Mesothelial cell of epicardium (in vitro differentiated cells): ENCODE measurements at places on chromosomes 6 and 20.
A peak's percentile ranks its signal among the peaks of the same experiment; 100 is the strongest.

DNA sequence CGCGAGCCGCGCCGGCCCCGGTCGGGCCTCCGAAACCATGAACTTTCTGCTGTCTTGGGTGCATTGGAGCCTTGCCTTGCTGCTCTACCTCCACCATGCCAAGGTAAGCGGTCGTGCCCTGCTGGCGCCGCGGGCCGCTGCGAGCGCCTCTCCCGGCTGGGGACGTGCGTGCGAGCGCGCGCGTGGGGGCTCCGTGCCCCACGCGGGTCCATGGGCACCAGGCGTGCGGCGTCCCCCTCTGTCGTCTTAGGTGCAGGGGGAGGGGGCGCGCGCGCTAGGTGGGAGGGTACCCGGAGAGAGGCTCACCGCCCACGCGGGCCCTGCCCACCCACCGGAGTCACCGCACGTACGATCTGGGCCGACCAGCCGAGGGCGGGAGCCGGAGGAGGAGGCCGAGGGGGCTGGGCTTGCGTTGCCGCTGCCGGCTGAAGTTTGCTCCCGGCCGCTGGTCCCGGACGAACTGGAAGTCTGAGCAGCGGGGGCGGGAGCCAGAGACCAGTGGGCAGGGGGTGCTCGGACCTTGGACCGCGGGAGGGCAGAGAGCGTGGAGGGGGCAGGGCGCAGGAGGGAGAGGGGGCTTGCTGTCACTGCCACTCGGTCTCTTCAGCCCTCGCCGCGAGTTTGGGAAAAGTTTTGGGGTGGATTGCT lies 1.3 kb downstream of the VEGFA start:
- peak; percentile 46 for DNase-seq

- DNase-seq, result no peak
These were observed 206.8 kb downstream of the EYA4 start for GRCh38 chr6:133447924-133448323.

GRCh38 chr6:112054001-112054400 lies at the start of gene CCN6:
Gene CCN6 (plus strand): TSS chr6:112054104. CDS start chr6:112054358, 254 bp downstream.
- DNase-seq, result no peak

GRCh38 chr6:78861509-78861908 lies 5.8 kb upstream of the IRAK1BP1 start:
- no peak for DNase-seq

DNA sequence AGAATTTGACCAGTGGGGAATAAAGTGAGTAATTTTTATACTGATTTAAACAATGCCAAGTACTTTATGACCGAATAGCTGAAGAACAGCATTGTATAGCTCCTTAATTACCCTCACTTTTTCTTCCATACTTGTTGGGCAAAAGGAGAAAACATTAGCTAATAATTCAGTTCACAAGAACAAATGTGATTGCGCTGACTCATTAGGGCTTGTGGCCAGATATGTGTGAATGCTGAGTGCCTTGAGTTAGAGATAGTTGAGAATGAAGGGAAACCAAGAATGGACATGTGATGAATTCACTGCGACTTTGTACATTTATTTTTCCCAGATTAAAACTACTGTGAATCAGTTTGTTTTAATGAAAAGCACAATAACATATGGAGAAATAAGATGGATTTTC lies 669.4 kb downstream of the TFAP2A start:
- DNase-seq, result no peak

GRCh38 chr6:51678905-51679620 lies 408.4 kb downstream of the PKHD1 start:
- no peak for DNase-seq

- DNase-seq, result no peak
These were observed 10.9 kb downstream of the C6orf132 start for GRCh38 chr6:42131531-42131930.

DNA sequence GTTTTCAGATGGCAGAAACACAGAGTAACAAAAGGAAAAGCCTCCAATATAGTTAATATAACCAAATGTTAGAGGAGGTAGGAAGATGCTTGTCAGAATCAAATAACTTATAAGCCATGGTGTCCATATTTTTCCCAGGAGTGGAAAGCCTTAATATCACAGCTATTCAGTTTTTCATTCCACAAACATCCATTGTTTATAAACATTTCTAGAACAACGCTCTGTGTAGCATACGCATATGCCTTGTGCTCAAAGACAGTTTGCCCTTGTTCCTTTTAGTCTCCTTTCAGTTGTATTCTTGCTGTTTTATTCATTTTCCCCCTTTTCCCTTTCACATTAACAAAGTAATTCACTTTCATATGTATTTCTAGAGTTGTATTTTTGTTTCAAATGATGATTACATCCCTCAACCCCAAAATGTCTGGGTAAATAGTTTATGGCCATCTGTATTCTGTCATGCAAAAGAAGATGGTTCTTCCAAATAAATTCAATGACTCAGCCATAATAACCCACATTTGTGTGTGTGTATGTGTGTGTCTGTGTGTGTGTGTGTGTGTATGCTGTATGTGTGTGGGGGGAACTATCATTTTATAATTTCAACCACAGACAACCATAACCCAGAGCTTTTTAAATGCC lies 455.7 kb upstream of the SOX4 start:
- DNase-seq, result no peak

DNA sequence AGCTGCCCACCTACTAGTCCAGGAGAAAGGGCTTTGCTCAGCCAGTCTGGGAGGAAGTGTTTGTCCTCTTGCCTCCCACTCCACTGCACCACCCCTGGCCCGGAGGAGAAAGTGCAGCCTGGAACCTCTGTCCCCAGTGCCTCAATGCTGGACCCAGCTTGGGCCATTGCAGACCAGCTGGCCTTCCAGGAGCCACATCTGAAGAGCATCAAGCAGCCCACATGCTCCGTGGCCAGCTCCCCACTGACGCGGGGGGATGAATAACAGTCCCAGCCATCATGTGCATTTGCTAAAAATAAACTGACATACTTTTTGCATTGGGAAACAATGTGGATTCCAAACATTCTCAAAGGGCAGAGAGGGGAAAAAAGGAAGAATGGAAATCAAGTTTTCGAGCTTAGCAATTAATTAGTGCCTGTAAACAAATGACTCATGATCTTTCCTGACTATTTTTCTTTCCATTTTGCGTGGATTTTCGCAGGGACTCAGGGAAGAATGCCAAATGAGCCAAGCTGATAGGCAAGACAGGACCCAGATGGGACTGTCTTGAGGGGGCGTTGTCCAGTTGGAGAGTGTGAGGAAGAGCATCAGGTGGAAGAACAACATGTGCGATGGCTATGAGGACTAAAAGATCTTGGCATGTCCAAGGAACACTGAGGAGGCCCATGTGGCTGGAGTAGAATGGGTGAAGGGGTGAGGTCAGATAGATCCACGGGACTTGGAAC lies 34.1 kb downstream of the CEBPB start:
- no peak for DNase-seq

DNA sequence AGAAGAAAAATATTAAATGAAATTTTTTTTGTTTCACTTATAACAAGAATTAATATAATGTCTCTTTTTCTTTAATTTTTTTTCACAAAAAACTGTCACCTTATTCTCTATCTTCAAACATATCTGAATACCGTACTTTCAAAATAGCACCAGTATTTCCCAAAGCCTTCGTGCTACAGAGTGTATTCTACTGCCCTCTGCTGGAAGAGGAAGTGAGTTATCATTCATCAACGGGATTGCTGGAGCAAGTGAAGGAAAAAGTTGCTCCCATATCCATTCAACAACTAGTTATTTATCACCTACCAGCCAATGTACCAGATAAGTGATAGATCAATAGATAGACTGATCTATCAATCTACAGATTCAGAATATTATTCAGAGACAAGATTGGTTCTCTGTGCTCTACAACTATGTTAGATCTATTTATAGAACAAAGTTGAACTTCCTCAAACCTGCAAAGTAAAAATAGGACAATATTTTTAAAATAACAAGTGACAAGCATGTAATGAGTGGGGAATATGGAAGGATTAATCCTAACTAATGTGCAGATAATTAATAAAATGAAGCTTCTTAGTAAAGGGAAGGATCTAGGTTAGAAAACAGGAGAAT lies 26.7 kb upstream of the TFAP2B start:
- no peak for DNase-seq

DNA sequence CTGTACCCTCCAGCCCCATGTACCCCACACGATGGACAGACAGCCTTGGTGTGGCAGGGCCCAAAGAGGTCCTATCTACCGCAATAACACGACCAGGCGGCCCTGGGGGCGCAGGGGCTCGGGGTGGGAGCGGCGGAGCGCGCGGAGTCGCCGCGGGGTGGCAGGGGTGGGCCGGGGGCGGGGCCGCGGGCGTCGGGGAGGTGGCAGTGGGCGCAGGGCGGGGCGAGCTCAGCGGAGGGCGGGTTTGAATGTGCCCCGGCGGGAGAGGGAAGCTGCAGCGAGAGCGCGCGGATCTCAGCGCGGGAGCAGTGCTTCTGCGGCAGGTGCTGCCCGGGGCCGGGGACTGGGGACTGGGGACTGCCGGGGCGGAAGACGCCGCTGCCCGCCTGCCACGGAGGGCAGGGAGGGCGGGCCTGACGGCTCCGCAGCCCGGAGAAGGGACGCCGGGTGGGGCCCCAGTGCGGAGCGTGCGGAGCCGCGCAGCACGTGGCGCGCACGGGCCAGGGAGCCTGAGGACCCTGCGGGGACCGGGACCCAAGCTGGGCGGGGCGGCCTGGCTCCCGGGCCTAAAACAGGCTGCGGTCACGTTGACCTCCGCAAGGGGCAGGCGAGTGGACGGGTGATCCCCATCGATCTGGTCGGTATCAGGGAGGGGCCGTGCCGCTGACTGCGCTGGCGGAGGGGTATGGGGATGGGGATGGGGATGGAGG lies at the start of gene SLC29A1:
SLC29A1 (plus strand) TSS at position 277 of the 710 bp plus-strand sequence. CDS start 3,719 bp downstream, outside the sequence.
- DNase-seq, result peak; percentile 64

GRCh38 chr6:24985323-24985722 lies 49.6 kb upstream of the RIPOR2 start:
- no peak for DNase-seq

GRCh38 chr20:6940048-6940447 lies 172.6 kb downstream of the BMP2 start:
- no peak for DNase-seq

DNA sequence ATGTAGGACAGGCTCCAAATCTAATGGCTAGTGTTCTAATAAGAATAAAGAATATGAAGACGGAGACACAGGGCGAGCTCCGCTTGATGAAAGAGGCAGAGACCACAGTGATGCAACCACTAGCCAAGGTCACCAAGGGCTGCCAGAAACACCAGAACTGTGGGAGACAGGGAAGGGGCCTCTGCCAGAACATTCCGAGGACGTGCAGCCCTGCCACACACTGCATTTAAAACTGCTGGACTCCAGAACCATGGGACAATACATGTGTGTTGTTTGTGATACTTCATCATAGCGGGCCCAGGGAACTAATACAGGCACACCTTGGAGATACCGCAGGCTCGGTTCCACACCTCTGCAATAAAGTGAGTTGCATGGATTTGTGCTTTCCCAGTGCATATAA lies 2.9 kb upstream of the THBS2 start:
- no peak for DNase-seq
